Stimulated activated CD4-positive, alpha-beta T cell treated with anti-CD3 and anti-CD28 coated beads, Interleukin-1b, Interleukin-23, amount 100 ng/mL, for 1 hour (primary cell): ENCODE measurements at places on chromosomes 12 and 14.
A peak's percentile ranks its signal among the peaks of the same experiment; 100 is the strongest.

DNA sequence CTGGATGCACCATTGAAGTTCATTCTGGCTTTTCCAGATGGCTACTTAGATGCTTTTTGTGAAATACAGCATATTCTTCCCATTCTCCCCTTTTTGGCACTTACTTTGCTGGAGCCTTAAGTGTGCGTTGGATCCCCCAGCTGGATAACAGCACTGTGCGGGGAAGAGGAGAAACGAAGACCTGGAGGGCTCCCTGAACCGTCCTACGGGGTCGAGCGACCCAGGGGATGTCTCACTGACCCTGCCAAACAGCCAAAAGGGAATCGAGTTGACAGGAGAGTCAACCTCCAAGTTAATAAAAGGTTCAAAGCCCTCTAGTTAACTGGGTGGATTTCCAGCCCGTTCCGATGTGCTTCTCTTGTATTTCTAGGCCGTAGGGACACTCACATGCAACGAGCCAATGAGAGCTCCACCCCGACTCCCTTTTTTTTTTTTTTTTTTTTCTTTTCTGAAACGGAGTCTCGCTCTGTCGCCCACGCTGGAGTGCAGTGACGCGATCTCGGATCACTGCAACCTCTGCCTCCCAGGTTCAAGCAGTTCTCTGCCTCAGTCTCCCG, 1.0 kb upstream of the CAMKK2 start:
- peak; percentile 35 for DNase-seq

DNA sequence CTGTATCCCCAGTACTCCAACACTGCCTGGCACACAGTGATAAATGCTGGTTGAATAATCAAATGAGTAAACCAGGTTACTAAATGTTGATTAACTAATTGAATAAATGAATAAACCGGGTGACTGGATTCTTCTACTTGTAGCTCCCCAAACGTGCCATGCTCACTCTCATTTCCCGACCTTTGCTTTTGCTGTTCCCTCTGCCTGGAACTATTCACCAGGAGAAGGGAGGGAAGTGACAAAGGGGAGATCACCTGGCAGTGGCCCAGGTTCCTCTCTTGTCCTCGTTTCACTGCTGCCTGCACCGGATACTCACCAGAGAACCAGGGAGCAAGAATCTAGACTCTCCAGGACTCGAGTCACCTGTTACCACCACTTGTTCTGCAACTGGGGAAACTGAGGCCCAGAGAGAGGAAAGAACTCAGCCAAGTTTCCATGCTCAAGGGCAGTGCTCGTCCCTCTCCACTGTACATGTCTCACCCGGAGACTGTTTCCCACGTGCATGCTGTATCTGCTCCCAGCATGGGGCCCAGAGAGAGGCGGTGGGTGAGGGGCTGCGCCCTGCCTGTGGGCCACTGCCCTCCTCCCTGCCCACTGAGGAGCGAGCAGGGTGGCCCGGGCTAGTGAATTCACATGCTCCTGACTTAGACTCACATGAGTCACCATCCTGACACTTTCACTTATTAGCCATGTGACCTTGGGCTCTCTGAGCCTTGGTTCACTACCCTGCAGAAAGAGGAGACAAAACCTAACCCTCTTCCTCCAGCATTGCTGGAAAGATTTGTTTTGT, 17.7 kb upstream of the POP5 start:
- no peak for DNase-seq

DNA sequence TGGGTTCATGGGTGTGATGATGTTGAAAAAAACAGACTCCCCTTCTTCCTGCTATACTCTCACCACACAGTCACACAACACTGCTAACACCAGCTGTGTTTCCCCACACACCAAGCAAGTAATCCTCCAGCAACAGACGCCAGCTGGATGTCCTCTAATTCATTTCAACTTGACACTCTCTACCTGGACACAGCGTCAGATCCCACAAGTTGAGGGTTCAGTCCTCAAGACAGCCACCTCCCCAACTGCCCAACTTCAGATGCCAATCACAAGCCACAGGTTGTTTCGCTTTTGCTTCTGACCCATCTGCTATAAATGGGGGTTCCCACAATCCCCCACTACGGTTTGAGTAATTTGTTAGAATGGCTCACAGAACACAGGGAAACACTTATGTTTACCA, 49.3 kb downstream of the TMEM30B start:
- DNase-seq, result no peak

DNA sequence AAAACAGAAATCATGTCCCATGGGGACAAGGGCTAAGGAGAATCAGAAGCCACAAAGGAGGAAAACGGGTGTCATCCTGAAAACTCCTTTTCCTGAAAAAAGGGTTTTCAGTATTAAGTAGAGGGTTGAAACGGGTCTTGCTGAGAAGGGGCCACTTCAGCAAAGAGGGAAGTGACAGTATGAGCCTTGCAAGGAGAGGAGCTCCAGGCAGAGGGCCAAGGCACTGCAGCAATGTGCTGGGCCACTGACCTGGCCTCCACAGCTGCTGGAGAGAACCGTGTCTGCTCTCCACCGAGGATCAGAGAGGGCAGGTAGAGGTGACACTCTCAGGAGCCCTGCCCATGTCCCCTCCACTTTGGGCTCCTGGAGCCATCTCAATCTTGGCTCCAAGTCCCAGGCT, 103.3 kb downstream of the NCOR2 start:
- DNase-seq, result no peak

GRCh38 chr14:50025776-50026175, 90.6 kb downstream of the VCPKMT start:
- no peak for DNase-seq

DNA sequence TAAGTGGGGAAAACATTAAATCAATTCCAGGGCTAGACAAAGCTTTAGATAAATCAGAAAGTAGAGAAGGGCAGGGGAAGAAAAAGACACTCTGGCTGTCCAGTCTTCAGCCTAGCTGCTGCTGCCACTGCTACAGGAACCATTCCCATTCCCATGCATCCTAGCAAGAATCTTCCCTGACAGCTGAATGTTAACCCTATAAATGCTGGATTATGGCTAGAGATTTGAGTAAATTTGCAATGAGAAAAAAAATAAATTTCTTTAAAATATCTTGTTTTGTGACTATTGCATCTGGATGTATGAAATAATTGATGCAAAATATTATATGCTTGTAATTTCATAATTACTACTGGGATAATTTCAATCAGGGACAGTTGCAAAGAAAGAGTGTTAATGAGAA, 15.0 kb upstream of the CDKN3 start:
- DNase-seq, result no peak

DNA sequence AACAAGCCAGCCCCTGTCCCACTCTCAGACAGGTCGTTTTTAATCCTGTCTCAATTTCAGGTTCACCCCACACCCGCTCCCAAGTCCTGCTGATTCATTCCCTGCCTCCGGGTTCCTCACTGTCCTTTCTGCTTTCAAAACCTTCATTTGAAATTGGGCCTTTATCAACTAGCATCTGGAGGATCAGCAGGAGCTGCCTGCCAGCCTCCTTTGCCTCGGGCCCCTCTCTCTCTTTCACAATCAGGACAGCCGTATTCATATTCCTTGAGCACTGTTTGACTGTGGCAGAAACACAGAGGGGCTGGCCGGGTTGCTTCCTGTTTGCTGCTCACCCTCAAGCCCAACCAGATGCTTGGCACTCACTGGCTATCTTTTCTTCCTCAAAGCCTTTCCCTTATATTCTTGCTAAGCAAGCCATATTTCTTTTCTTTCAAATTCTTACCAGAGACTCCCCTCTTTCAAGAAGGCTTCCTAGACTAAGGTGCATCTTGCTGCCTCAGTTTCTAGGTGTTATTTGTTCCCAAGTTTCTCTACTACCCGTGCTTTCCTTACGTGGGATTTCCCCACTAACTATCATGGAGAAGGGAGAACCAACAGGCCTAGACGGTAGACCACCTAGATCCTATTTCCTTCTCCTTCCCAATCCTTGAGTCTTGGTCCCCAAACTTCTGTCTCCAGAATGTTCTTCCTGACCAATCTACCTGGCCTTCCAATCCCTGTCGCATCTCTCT, 3.0 kb downstream of the GALNT6 start:
- no peak for DNase-seq

- no peak for DNase-seq
Measured at GRCh38 chr12:38772437-38772836, 133.0 kb downstream of the CPNE8 start.

- DNase-seq, result no peak
Measured at GRCh38 chr12:124861898-124862676, 1.6 kb downstream of the SCARB1 start.

DNA sequence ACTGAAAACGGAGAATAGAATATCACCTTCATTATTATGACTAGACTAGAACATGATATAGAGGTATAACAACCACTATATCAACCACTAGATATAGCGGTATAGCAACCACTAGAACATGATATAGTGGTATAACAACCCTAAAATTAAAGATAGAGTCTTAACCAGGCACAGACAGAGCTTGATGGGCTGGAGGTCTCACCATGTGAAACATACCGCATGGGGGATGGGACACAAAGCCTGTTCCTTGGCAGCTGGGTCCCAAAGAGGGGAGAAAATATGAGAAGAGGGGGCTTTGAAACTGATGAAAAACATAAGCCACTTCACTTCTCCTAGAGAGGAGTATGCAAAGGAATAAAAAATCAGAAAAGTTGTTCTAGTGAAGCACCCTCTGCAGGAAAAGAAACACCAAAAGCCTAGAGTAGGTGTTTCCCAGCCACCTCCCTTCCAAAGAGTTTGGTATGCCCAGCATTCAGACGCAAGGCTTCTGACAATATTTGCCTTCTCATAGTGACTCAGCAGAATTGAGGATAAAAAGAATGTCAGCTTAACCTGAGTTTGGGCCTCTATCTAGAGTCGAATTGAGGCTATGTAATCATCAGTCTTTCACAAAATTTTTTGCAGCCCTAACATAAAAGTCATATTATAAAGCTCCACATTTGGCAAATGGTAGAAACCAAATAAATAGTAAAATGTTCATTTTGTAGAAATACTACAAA, 316.4 kb downstream of the NOVA1 start:
- DNase-seq, result no peak

GRCh38 chr12:80857311-80857710, 80.4 kb downstream of the LIN7A start:
- DNase-seq, result no peak

GRCh38 chr14:106843386-106843785, 1317.0 kb downstream of the TMEM121 start:
- DNase-seq, result no peak

- no peak for DNase-seq
Measured at GRCh38 chr14:42140831-42141279, 534.2 kb downstream of the LRFN5 start.

GRCh38 chr12:90234472-90234871, 525.8 kb upstream of the ATP2B1 start:
- no peak for DNase-seq

DNA sequence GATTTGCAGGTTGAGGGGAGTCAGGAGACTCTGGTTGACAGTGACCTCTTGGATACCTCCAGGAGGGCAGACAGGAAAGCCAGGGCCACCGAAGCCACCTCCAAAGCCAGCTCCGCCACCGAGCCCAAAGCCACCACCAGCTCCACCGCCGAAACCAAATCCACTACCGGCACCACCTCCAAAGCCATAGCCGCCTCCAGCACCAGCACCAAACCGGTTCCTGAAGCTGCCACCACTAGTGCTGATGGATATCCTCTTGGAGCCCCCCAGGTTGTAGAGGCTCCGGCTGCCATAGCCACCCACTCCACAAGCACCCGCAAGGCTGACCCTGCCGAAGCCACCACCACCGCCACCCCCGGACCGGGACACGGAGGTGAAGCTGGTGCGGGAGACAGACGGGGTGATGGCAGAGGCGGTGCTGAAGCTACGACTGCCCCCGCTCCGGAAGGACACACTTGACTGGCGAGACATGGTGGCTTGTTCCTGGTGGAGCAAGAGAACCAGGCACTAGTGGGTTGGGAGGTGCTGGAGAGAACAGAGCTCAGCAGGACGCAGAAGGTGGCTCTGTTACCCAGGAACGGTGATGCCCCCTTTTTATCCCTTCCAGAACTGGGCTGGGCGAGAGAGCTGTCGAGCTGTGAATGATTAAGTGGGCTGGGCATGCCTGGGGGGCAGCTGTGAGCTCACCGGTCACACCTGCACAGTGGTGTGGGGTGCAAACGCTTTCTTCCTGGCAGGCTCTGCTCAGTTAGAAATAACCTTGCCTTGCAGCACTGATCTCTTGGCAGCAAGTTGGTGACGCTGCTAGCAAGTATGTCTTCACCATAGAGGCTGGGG, at the start of gene KRT5:
Gene KRT5, minus strand, starts transcription at position 569 of the 837 bp plus-strand sequence. Its CDS starts 98 bp downstream, at position 471.
- DNase-seq, result no peak

DNA sequence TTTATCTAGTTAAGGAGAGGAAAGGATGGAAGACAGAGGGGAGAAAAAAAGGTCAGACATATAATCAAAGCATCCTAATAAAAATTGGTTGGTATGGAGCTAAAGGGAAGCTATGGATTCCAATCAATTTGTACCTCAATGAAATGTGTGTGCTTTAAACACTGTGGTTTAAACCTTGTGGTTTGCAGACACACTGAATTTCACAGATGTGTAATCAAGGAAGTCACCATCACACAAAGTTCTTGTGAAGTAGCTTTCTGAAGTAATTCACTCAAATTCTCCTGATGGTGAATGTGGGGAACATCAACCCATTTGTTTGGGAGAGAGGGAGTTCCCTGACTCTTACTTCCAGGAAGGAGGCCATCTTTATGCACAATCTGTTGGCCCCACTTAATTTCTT, 243.3 kb upstream of the KRR1 start:
- DNase-seq, result no peak

- DNase-seq, result no peak
Measured at GRCh38 chr12:227286-227915, 13.4 kb upstream of the SLC6A12 start.

DNA sequence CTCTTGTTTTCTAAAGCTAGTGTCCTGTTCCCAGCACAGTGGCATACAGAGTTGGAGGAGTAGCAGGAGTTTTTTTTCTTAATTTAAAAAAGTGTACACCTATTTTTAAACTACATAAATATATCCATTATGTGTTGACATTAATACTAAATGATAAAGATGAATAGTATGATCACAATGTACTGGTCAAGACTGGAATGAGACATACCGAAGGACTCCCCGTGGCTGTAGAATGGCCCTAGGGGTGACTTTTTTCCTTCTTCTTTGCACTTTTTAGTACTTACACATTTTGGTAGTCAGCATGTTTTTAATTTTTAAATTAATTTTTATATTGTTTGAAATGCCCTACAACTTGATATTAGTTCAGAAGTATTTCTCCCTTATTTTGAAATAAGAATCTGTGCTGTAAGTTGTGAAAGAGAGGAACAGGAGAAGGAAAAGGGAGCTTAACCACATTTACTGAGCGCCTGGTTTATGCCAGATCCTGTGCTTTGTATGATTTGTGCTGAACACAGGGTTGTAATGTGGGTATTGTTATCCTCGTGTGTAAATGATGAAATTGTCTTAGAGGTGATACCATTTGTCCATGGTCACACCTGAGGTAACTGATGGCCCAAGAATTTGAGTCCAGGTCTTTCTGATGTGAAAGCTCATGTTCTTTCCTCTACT, 136.5 kb downstream of the TGFB3 start:
- no peak for DNase-seq

GRCh38 chr14:86654558-86655184, 1124.7 kb downstream of the FLRT2 start:
- DNase-seq, result no peak

- no peak for DNase-seq
Measured at GRCh38 chr14:58872061-58872460, 234.3 kb downstream of the DACT1 start.

GRCh38 chr14:59160506-59160905, 28.0 kb upstream of the DAAM1 start:
- DNase-seq, result no peak
